ENCODE measurements at places on chromosomes 2 and 18.

DNA sequence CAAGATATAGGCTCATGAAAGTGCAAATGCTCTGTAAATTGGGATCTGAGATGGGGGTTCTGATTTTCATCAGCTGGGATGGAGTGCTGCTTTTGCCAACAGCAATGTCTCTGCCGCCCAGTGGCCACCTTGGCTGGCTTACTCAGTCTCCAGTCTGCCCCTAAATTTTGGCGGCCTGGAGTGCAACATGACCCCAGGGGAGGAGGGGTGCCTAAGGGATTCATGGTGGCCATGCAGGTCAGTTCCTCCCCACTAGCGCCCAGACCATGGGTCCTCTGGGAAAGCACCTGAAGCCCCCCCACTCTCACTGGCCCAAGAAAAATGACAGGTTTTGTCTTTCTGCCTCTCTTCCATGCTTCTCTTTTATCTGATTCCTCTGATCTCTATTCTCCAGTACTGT lies 45.0 kb downstream of the SLC4A3 start:
- DNase-seq = no peak

- no peak for DNase-seq
These were observed 42.3 kb downstream of the R3HDM1 start for GRCh38 chr2:135573620-135574019.

- DNase-seq = no peak
These were observed 293 bp upstream of the D2HGDH start for GRCh38 chr2:241734208-241734466.

DNA sequence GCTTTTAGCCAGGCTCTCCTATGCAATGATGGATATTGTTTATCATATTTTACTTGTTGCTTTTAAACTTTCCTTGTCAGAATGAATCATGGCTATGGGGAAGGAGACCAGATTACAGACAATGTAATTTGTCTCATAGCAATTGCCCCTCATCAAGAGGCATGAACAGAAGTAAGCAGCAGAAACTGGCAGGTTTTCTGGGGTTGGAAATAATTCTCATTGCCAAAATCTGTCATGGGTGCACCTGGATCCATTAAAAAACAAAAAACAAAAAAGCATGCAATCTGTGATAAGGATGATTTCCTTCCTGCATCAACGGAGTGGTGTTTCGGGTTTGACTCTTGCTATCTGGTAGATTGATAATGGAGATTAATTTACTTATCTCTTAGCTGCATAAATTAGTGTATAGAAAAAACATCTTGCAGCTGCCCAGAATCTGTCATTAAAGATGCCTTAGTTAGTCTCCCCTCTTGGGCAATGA lies 419.6 kb downstream of the SOX11 start:
- DNase-seq = no peak

GRCh38 chr18:2420367-2420766 lies 150.9 kb downstream of the METTL4 start:
- no peak for DNase-seq

DNA sequence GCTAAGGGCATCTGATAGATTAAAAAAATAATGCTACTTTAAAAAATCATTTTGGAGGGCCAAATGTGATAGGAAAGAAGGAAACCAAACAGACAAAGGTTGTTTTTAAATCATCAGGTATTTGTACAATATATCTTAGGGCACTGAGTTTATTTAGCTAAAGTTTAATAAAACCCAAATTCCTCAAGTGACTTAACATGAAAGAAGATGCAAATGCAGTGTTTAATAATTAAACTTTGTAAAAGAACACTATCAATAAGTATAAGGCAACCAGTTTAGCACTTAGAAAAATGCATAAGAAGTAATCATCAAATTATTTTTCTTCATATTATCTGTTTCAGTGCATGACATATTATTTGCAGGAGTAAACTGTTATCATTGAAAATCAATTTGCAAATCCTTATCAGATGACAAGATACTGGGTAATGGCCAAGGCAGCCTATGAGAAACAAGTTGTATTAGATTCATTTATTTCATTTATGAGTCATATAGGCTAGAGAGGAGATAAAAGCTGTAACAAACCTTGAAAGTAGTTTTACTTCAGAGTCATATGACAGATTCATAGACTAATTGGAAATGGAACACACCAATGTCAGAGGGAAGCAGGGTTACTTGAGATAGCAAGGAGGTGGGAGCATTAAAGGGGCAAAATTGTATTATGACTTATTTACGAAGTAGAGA lies 165.5 kb downstream of the GCA start:
- DNase-seq = no peak

DNA sequence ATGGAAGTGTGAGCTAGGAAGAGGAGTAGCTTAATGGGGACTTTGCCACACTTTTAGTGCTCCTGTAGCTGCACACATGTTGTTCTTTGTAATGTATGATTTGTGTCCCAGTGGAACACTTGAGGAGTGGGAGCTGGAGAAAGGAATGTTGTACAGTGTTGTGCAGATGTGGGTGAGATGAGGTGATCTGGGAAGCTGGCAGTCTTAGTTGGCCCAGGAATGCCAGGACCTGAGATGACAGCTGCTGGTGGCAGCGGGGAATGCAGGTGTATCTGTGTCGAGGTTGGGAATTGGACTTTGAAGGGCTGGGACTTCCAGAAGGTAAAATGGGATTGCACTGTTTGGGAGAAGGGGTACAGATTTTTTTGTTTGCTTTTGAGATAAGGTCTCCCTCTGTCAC lies 23.6 kb downstream of the NEDD4L start:
- no peak for DNase-seq

- DNase-seq = no peak
These were observed 990.9 kb upstream of the ACVR2A start for GRCh38 chr2:146853741-146854444.

DNA sequence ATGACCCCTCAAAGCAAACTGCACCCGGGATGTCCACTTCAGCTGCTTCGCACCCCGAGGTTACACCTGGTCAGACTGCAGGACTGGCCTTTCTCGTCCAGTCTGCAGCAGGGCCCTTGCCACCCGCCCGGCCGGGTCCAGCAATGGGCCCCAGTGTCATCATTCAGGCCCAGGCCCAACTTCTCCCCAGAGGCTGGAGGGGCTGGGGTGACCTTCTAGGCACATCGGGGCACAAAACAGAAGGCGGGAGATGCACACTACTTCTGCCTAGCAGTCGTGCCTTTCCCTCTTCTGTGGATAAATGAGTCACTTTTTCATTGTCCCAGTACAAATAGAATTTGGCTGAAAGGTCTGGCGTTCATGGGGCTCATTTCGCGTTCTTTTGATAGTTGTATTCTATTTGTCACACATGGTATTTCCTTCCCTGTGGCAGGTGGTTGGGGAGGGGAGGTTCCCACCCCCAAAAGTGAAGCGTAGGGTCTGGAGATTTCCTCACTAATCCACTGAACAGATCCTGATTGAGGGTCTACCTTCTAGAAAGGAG lies 56.9 kb upstream of the ID2 start:
- no peak for DNase-seq

DNA sequence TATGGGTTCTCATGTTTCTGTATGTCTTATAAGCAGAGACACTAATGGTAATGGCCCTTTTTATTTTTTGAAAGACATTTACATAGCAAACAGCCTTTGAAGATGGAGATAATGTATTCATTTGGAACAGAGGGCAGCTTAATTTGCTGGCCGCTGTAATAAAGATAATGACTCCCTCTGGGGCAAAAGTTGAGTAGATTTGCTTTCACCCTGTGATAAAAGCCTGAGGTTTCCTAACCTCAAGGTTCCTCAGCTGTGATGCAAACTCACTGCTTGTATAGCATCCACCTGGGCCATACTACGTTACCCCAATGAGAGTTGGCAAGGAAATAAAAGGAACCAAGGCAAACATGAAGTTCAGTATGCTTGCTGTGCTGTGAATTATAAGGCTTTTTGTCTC lies 54.8 kb downstream of the TEX51 start:
- no peak for DNase-seq

GRCh38 chr2:234955971-234956509 lies 4.2 kb downstream of the SH3BP4 start:
- DNase-seq = peak; percentile 36

DNA sequence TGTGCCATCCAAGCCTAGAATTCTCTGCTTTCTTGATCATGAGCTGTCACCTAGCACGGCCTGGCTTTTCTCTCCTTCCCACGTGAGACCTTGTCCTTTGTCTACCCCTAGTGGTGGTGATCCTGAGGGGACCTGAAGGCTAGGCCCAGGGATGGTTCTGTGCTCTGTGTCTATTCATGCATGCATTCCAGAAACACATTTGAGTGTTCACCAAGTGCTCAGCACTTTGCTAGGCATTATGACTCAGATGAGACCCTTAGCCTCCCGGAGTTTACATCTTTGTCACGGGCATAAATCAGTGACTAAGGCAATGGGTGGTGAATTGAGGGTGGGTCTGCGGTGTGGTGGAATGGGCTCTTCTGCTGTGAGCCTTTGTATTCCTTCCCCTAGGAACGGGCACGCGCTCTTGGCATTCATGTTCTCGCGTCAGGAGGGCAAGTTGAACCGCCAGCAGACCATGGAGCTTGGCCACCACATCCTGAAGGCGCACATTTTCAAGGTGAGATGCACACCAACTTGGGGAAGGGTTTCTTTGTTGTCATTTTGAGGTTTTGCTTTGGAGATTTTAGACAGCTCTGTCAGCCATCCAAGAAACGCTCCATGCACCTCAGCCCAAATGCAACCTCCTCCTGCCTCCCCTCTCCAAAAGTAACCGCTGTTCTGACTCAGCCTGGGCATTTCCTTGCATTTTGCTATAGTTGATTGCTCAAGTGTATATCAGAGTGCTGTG lies 100.9 kb downstream of the WDSUB1 start:
- no peak for DNase-seq

GRCh38 chr18:39945076-39945475 lies 2010.0 kb upstream of the PIK3C3 start:
- no peak for DNase-seq

GRCh38 chr2:227606476-227606875 lies 7.8 kb downstream of the SCYGR2 start:
- DNase-seq = no peak

DNA sequence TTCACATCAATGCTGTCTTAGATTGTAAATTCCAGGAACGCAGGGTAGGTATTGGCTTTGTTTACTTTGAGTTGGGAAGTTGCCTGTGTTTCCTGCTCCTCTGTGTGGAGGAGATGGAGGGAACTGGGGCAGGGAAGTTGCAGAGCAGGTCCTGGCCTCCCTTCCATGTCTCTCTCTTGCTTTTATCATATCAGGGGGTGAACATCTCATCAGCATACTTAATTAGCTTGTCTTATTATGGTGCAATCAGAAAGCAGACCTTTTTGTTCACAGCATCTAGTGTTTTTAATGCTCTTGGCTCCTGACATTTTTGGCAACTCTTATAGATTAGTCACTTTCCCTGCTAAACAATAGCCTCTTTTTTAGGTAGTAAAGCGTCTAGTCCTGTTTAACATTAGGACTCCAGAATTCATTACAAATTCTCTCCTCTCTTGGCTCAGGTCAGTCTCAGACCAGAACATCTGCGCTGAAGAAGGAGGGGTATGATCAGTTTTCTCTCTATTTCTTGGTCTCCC lies 11.5 kb upstream of the DIPK1C start:
- DNase-seq = no peak
